ENCODE measurements at places on chromosomes 6 and 20.

DNA sequence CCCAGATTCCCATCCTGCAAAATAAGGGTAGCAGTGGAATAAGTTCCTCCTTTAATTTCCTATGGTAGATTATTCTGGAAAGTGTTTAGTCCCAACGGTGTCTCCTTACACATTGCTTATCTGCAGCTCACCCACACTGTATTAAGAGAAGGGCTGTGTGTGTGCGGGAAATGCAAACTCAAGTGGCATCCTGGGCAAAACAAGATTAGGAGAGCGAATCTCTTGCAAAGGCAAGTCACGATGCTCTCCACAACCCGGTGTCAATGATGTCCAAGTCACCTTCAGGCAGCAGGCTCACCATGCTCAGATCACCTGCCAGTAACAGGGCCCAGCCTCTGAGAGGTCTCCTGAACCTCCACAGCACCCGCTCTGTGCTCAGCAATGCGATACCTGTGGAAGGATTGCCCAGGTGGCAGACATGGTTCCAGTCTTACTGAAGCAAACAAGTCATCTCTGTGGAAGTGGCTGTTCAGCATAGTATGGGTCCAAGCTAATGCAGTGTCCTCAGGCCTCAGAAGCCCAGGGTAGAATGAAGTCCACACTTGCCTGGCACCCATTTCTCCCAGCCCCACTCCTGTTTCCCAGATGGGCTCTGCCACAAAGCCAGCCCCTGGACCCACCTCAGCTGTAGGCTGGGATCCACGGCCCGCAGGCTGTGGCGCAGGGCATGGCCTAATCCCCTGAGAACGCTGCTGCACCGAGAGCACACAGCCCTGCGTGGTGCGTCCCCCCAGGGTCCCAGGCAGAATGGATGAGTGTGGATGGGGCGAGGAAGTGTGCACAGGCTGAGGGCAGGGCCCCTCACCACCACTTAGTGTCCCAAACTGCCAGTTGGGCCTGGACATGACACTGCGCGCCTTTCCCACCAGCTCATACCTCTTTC, 101.2 kb downstream of the PXDC1 start:
- no peak for DNase-seq

DNA sequence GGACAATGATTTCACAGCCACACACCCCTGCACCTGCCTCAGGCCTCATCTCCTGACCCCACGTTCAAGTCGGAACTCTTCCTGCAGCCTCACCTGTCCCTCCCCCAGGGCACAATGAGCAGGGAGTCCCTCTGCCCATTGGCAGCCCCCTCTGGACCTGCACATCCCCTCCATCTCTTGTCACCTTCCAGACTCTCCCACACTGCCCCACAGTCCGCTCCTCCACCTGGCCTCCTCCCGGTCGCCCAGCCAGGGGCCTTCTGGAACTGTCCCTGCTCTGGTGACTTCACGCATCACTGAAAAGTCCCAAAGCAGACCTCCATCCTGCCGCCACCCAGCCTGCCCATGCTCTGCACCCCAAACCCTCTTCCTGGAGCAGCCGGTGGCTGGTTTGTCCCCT, 4.7 kb downstream of the CTSZ start:
- DNase-seq: no peak

DNA sequence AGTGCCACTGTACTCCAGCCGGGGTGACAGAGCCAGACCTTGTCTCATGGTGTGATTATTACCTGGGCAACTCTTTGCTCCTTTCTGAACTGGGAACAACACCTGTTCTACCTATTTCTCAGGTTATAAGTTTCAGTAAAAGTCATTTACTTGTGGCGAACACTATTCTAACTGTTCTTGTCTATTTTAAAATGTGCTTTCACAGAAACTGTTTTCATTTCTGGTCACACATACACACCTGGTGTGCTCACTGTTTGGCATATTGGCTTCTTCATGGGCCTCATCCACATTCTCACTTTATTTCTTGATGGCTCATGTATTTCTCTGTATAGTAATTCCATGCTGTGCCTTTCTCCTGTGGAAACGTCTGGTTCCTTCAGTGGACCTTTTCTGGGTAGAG, 30.5 kb upstream of the XRN2 start:
- no peak for DNase-seq

- no peak for DNase-seq
Observed at GRCh38 chr6:134729561-134729960, 220.3 kb downstream of the ALDH8A1 start.

- DNase-seq: no peak
Observed at GRCh38 chr6:36625158-36625919, 31.2 kb downstream of the SRSF3 start.

- DNase-seq: no peak
Observed at GRCh38 chr6:35048631-35049083, 92.5 kb downstream of the TCP11 start.

- no peak for DNase-seq
Observed at GRCh38 chr20:4971064-4971463, 30.2 kb downstream of the SLC23A2 start.

GRCh38 chr20:32810941-32811340, 8.8 kb upstream of the MAPRE1 start:
- DNase-seq: no peak

GRCh38 chr20:3732327-3733118, at the start of gene HSPA12B:
HSPA12B (plus strand) TSS chr20:3732685; CDS start chr20:3738675, 5,990 bp downstream.
- DNase-seq: peak; percentile 39
